ENCODE measurements at places on chromosomes 4 and X. TPM values are rescaled to one million over a fixed set of nuclear protein-coding genes. Genes with fewer than 3 reads are reported as not detected.

- no peak for DNase-seq
Measured at GRCh38 chr4:80535551-80535950, 200.0 kb downstream of the CFAP299 start.

DNA sequence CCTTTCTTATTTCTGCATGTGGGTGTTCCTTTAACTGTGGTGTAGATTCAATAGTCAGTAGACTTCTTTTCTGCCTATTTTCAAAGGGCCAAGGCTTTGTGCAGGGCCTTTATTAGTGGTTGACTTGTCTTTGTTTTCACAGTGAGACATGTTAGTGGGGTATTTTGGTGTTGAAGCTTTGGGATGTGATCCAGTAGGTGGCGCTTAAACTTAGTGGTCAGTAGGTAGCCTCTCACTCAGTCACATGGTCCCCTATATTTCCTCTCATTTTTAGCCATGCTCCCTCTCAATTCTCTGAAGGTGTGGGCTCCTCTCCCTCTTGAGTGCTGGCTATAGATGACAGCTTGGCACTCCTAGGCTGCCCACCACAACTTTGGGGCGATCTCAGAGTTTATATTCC, 23.4 kb upstream of the SLC10A7 start:
- no peak for DNase-seq

DNA sequence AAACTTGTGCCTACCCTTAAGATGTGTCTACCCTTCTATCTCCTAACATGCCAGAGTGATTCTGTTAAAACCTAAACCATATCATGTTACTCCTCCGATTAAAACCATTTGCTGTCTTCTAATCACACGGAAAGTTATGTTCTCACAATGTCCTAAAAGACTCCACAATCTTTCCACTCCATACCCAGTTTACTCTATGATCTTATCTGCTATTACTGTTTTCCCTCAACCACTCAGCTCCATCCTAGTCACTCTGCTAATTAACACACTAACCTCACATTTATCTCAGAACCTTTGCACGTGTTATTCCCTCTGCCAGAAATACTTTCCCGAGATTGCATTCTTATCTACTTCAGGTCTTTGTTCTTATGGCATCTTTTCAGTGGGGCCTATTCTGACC, 47.6 kb upstream of the UPRT start:
- no peak for DNase-seq

GRCh38 chr4:184375027-184375426, 99.3 kb downstream of the IRF2 start:
- no peak for DNase-seq

DNA sequence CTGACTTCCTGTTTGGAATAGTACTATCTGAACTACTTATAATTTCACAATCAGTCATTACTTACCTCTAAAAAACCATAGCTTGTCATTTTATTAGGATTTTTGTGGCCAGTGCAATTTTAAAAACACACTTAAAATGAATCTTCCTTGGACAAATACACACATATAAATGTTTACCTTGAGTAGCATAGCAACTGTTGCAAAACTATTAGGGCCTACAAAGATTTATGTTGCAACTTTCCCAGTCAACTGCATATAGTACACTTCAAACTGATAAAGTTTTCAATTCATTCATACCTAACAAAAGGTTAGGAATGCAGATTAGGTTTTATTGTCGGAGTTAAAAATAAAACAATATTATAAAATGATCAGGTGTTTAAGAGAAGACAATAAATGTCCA, 193.0 kb downstream of the PDGFC start:
- no peak for DNase-seq

Gene SHROOM3
- total RNA-seq = not detected

Gene LPAR4
- total RNA-seq = not detected

GRCh38 chr4:141580523-141580922, 55.9 kb upstream of the IL15 start:
- no peak for DNase-seq

DNA sequence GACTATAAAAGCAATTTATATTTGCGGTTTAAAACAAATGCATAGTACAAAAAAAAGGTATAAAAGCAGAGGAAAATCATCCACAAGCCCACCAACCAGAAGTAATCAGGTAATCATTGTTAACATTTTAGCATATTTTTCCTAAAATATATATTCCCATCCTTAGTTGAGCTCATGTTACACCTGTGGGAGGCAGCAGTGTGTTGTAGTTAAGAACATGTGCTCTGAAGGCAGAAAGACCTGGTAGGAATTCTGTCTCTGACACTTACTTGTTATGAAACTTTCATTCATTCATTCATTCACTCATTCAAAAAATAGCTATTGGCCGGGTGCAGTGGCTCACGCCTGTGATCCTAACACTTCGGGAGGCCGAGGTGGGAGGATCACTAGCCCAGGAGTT, 15.4 kb upstream of the CDKL5 start:
- DNase-seq = no peak

GRCh38 chr4:177405508-177405907, 36.7 kb downstream of the AGA start:
- no peak for DNase-seq

DNA sequence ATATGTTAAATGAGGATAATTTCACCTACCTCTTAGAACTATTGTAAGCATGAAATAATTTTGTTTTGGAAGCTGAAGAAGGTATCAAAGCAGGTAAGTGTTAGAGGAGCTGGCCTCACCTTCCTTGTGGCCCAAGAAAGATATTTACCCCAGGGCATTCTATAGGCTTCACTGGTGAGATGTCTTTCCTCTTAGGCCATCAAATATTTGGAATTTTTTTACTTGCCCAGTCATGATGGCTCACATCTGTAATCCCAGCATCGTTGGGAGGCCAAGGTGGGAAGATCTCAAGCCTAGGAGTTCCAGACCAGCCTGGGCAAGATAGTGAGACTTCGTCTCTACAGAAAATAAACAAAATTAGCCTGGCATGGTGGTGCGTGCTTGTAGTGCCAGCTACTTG, 6.1 kb upstream of the SMS start:
- no peak for DNase-seq

DNA sequence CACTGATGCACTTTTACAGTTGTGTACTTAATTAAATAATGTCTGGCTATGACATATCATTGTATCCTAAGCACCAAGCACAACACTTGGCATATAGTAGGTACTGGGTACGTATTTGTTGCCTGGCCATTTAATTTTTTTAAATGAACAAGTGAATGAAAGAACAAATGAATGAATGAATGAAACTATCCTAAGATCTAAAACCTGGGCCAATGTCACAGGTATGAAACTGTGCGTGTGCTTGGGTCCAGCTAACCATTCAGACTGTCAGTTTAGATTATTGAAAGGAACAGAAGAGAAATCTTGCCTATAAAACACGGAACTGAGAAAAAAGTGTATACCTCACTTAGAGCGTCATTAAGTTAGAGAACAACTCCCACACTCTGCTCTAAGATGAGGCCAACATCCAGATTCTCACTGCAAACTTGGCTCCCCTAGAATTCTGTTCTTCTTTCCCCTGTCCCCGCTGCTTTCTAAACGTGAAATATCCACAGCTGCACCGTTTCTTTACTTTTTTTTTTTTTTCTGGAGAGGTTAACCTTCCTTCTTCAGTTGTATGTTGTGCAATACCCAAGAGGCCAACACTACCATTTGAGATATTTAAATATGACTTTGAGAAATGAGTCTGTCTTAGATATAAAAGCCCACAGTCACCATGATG, 17.3 kb upstream of the SEL1L3 start:
- DNase-seq = no peak

- DNase-seq = no peak
Measured at GRCh38 chr4:19301527-19301926, 950.2 kb upstream of the SLIT2 start.

Gene STATH
- not detected for total RNA-seq

DNA sequence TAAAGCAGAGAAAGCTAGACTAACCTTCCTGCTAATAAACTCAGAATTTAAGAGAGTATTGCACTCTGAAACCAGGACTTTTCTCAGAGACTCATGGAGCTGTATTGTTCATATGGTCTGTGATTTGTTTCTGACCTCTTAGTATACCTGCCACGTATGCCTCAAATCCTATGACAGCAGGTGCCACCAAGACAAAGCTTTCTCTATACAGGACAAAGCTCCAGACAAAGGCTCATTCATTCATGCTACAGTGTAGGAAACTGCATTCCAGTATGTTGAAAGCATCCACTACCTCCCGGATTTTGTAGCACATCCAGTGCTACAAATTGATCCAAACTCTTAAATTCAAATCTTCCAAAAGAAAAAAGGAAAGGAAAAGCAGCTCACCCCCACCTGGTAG, 178.3 kb downstream of the CHIC2 start:
- DNase-seq = no peak

DNA sequence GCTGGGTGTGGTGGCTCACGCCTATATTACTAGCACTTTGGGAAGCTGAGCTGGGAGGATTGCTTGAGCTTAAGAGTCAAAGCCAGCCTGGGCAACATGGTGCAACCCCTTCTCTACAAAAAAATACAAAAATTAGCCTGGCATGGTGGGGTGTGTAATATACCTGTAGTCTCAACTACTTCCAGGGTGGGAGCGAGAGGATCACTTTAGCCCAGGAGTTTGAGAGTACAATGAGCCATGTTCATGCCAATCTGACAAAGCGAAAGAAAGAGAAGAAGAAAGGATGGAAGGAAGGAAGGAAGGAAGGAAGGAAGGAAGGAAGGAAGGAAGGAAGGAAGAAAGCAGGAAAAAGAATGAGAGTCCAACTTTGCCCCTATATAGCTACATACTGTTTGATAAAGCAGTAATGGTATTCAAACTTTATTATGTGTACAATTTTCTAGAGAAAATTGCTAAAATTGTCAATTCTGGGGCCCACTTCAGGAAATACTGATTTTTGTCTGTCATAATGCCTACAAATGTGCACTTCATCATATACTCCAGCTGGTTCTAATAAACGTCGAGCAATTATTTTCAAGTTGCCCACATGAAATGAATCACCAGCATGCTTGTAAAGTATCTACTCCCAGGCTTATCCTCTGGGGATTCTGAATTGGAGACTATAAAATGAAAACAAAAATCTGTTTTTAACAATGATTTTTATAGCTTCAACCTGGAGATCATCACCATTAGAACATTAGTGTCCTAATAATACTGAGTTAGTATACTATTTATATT, 132.3 kb downstream of the NDST4 start:
- DNase-seq = no peak

DNA sequence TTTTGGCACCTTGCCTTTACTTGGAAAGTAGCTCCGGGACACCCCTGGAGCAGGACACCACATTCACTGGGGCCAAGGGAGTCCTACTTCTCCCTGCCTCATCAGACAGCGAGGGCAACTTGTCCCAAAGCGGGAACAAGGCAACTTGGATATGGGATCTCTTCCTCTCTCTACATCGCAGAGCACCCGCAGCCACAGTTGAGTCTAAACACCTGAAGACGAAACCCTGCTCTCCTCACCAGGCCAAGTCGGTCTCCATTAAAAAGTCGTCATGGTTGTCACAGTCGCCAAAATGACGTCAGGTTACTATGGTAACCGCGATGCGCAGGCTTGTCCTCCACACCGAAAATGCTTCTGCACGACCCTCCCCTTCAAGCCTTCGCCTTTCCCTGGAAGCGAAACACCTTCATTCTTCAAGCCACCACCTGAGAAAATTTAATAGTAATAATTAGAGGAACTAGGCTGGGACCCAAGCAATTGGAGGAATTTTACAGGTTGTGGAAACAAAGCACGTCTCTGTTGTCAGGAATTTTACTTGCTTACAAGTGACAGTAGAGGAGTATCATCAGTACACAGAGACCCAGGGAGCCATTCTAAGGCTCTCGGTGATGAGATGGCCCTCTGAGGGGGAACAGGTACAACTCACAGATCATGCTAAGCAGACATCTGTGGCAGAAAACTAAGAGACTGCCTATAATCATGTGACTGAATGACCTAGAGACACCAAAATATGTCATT, 30.5 kb upstream of the TCEAL4 start:
- peak; percentile 55 for DNase-seq

DNA sequence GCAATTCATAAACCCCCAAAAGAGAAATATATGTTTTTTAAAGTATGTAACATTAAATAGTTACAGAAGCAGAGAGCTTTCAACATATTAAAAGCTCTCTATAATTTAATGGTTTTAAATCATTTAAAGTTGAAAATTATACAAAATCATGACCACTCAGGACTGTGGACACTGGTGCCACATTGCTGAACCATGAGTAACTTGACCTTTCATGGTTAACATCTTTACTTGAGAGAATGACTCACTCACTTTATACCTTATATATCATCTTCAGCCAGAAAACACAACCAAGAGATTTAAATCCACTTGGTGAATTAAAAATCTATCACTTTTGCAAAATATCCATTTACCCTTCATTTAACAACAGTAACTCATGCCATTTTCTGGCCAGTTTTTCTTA, 584.3 kb upstream of the SMIM31 start:
- no peak for DNase-seq

DNA sequence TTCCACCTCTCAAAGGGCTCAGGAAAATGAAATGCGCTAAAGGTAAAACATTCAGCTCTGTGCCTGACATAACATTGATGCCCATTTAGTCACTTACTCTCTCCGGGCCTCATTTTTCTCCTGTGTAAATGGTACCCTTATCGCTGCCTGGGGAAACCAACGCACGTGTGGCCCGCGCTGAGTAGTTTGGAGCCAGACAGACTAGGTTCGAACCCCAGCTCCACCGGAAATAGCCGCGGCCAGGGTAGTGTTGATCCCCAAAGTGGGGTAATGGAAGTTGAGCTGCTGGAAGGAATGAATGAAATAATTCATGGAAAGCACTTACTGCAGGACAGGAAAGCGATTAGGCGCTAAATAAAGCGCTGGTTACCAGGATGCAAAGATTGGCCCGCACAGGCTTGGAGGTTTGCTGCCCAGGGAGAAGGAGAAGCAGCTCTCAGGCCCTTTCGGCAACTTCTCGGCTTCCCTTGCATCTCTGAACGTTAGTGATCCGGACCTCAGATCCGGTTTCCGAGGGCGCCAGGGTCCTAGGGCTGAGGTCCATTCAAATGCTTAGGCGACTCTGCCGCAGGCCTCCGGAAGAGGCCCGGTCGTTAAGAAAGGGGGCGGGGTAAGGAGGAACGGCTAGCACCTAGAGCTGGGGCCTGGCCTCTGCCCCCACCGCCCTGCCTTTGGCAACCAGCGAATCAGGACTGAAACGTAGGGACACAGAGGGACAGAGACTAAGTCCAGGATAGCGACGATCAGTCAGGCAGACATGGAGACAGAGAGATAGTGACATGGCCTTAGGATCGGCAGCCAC, 13.3 kb downstream of the NKX3-2 start:
- DNase-seq = no peak

Gene PAGE5
- total RNA-seq = not detected

- DNase-seq = no peak
Measured at GRCh38 chrX:3184176-3184930, 143.1 kb downstream of the ARSF start.

Gene EGF
- total RNA-seq = not detected

DNA sequence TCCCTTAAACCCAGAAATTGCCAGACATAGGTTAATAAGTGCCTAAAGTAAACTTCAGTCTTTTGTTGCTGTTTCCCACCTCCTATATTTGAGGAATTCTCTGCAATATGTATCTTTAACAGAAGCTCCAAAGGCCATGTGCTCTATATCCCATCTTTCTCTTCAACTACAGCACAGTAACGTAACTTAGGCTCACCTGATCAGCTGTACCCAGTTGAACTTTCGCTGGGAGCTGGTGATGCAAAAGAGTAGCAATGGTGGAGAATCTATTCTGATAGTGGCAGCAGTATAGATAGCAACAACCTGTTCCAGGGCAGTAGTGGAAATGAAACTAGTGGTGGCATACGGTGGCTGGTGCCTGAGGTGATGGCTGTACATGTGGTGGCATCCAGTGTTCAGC, 33.2 kb upstream of the YTHDC1 start:
- DNase-seq = no peak

- DNase-seq = no peak
Measured at GRCh38 chr4:7650606-7651385, 216.1 kb upstream of the PSAPL1 start.
